ENCODE measurements at places on chromosomes 6 and 20. TPM values are rescaled to one million over a fixed set of nuclear protein-coding genes. Genes with fewer than 3 reads are reported as not detected.
A peak's percentile ranks its signal among the peaks of the same experiment; 100 is the strongest.

- H3K27ac ChIP-seq, result no peak overlapping the region
- no peaks in the 10 kb centered on the region for H3K36me3 ChIP-seq
- DNase-seq, result no peak
- H3K27me3 ChIP-seq, result no peaks in the 10 kb centered on the region
These were observed 267.2 kb upstream of the TCF21 start for GRCh38 chr6:133621751-133622150.

- no peak for DNase-seq
- H3K36me3 ChIP-seq, result no peaks in the 10 kb centered on the region
- H3K27ac ChIP-seq, result no peak overlapping the region
- no peaks in the 10 kb centered on the region for H3K27me3 ChIP-seq
- H3K4me1 ChIP-seq, result no peaks in the 10 kb centered on the region
These were observed 111.2 kb upstream of the CNKSR3 start for GRCh38 chr6:154621686-154622085.

- H3K4me1 ChIP-seq, result no peaks in the 10 kb centered on the region
- no peak overlapping the region for H3K4me3 ChIP-seq
- H3K36me3 ChIP-seq, result no peaks in the 10 kb centered on the region
- no peaks in the 10 kb centered on the region for H3K27me3 ChIP-seq
- no peak overlapping the region for H3K27ac ChIP-seq
These were observed 136.4 kb downstream of the MTFR2 start for GRCh38 chr6:136113736-136114173.

DNA sequence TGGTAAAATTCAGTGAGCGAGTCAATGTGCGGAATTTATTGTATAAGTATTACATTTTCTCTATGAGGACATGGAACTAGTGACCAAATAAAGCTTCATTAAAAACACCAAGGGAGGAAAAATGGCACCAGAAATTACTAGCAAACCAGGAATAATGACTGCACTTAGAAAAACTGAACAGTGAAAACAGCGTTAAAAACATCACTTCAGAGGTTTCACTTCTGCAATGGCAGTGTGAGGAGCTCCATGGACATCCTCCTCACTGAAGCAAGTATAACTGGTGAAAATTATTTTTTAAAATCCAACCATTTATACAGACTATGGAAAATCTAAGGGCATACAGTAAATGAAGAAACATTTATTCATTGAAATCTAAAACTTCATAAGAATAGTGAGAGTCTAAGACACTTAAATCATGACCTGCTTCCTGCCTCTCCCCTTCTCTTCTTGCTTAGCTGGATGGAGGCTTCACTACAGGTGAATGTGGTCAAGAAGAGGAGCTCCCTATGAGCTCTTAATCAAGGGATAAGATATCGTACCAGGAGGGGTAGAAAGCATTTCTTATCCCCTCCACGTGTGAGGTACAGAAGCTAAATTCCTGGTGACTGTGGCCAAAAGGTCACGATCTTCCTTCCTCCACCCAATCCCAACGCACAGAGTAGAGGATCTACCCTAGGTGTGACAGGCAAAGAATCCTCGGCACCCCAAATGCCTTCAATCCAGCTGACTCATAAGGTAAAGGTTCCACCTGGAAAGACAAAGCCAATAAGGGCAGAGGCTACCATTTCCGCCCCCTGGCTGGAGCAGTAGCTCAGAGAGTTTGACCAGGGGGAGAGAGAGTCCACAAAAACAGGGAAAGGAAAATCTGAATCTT lies 12.3 kb upstream of the ASF1A start:
- no peaks in the 10 kb centered on the region for H3K27me3 ChIP-seq
- no peak for DNase-seq
- no peaks in the 10 kb centered on the region for H3K36me3 ChIP-seq
- H3K4me1 ChIP-seq, result peaks cover 2% of the 10 kb centered on the region
- H3K4me3 ChIP-seq, result no peak overlapping the region
- H3K27ac ChIP-seq, result no peak overlapping the region

DNA sequence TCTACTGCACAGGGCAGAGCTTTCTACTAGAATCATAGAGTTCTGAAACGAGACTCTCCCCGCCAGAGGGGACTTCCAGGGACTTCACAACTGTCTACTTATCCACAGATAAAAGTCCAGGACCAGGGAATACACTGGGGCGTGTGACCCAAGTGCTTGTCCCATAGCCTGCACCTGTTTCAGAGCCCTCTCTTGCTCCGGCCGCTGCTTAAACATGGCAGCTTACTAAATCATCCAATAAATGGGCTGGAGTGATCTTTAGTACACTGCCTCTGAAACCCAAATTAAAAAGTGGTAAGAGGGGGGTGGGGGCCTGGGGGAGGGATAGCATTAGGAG lies 8.9 kb upstream of the RAB44 start:
- H3K27ac ChIP-seq, result no peak overlapping the region
- no peaks in the 10 kb centered on the region for H3K4me1 ChIP-seq
- peaks cover 8% of the 10 kb centered on the region for H3K36me3 ChIP-seq
- H3K27me3 ChIP-seq, result no peaks in the 10 kb centered on the region
- no peak overlapping the region for H3K4me3 ChIP-seq

DNA sequence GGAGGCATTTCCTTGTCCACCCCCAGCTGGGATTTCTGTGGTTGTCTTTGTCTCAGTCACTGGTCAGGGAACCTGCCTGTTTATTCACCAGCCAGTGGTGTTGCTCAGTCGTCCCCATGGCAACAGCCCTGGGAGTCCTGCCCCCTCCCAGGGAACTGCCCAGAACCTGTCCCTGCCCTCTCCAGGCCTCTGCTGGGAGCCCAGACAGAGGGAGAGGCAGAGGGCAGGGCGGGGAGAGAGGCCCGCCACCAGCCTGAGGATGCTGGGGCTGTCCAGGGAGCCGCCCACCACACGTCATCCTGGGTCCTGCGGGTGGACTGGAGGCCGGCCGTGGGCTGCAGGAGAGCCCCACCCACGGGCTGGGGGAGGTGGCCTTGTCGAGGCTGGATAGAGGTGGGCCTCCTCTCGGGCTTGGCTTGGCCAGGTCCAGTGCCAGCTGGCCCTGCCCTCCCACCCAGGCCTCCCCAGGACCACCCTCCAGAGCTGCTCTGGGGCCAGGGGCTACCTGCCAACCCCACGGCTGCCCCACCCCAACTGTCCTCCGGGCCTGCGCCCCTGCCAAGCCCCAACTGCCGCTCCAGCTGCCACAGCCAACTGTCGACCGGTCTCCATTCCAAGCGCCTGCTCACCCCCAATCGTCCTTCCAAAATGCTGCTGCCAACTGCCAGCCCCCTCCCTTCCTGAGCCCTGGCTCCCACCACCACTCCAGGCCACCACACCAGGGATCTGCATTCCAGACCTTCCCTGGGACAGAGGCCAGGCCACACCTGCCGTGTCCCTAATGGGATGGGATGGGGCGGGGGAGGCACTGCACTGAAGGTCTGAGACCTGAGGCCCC lies 4.2 kb upstream of the ZBTB46 start:
- H3K4me1 ChIP-seq, result peaks cover 24% of the 10 kb centered on the region
- no peak overlapping the region for H3K4me3 ChIP-seq

- H3K4me3 ChIP-seq, result no peak overlapping the region
- H3K27me3 ChIP-seq, result peaks cover 7% of the 10 kb centered on the region
- no peak overlapping the region for H3K27ac ChIP-seq
These were observed 19.1 kb upstream of the ZSCAN23 start for GRCh38 chr6:28462401-28462800.

DNA sequence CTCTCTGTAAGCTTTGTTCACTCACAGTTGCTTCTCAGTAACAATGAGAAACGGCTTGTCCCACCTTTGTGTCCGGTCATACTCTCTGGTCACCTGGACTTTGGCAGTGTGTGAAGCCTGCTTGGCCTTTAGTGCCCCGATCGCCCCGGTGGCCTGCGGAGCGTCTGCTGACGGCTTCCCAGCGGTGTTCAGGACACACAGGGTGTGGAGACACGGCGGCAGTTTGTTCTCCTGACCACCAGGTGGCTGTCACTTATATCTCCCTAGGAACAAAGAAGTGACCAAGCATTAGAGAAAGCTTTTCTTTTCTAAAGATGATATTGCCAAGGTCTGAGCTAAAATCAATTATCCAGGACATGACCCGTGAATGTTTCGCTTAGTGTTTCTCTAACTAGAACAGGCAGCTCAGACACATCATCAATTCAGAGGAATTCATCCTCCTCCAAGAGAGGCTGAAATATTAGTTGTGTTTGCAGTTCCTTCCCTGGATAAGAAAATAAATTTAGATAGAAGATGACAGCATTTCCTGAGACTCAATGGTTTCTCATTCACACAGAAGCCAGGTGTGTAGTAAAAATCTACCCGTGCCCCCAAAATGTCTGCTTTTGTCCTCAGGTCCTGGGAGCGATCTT lies 167.4 kb upstream of the THBS2 start:
- no peak overlapping the region for H3K27ac ChIP-seq
- no peaks in the 10 kb centered on the region for H3K4me1 ChIP-seq
- H3K4me3 ChIP-seq, result no peak overlapping the region
- H3K36me3 ChIP-seq, result no peaks in the 10 kb centered on the region
- H3K27me3 ChIP-seq, result no peaks in the 10 kb centered on the region

DNA sequence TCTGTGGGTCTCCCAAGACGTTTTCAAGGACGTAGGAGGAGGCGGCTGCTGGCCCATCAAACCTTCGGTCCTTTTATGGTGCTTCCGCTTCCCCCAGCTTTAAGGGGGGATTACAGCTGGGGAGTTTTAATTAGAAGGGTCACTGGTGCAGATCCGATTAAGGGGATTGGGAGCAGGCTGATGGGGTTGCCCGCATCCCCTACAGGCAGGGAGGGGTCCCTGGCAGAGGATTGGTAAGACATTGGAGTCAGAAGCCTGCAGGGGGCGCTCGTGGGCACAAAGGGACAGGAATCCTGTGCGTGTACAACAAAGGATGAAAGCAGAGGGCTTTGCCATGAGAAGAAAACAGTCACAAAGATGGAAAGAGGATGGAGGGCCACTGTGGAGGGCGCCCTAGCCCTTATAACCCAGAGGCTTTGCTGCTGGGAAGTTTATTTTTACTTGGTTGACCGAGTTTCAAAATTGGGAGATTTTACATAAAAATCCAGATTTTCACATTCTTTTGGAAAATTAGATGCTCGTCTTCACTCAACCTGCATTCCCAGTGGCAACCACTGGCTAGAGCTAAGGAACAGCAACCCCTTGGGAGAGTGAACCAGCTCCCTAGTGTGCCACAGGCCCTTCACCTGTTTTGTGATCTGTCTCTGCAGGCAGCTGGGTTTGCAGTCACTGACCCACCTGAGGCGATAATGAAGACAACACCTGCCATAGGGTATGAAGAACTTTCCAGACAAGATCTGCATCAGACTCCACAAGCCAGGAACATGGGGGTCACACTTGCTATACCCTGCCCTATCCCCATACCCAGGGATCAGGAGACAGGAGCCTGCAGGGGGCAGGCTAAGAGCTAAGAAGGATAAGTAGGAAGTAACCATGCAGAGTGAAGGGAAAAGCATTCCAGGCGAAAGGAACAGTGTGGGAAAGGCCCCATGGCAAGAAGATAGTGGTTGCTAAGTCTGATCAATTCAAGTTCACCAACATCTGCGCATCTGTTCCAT lies 97.7 kb downstream of the KCNB1 start:
- H3K36me3 ChIP-seq, result no peaks in the 10 kb centered on the region
- H3K4me3 ChIP-seq, result no peak overlapping the region
- H3K27ac ChIP-seq, result no peak overlapping the region
- H3K4me1 ChIP-seq, result no peaks in the 10 kb centered on the region
- DNase-seq, result peak; percentile 89
- H3K27me3 ChIP-seq, result no peaks in the 10 kb centered on the region

DNA sequence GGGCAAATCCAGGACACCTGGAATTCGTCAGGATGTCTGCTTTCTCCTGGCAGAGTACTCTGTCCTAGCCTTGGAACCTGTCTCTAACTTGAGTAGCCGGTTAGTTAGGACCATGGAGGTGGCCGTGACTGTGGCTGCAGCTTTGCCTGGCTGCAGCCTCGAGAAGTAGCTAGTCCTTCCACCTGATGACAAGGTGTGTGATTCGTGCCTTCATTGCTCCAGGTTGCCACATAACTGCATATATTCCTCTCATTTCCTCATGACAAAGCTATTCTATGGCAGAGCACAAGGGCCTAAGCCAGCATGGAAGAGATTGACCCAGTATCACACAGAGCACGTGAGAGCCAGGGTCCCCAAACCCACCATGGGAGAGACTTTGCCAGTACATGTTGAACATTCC lies 39.8 kb upstream of the KIF25 start:
- H3K36me3 ChIP-seq, result no peaks in the 10 kb centered on the region
- no peak overlapping the region for H3K27ac ChIP-seq
- no peak overlapping the region for H3K4me3 ChIP-seq
- no peaks in the 10 kb centered on the region for H3K27me3 ChIP-seq
- no peaks in the 10 kb centered on the region for H3K4me1 ChIP-seq
- DNase-seq, result no peak

DNA sequence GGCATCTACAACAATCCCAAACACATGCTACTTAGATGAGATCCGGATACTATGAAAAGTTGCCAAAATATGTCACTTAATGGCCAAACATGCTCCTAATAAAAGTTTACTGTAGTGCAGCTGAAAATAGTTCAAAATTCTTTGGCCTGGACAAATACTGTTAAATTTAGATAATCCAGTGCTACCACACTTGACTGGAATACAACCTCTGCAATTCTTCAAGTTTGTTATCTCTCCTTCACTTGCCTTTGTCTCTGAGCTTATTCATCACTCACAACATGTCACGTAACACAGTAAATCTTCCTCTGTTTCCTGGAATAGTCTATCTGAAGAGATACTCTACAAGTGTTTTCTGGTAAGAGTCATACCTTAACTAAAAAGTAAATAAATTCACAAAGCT lies 10.5 kb upstream of the PLN start:
- H3K27me3 ChIP-seq, result no peaks in the 10 kb centered on the region
- no peak overlapping the region for H3K4me3 ChIP-seq
- H3K4me1 ChIP-seq, result no peaks in the 10 kb centered on the region

GRCh38 chr20:24829649-24830370 lies 119.3 kb upstream of the CST7 start:
- H3K27me3 ChIP-seq, result no peaks in the 10 kb centered on the region
- DNase-seq, result peak; percentile 0
- no peak overlapping the region for H3K4me3 ChIP-seq
- H3K27ac ChIP-seq, result no peak overlapping the region

Gene SNAP25
- 1.4 TPM for polyA plus RNA-seq

Gene TSBP1
- not detected for polyA plus RNA-seq

Gene C6orf15
- polyA plus RNA-seq, result not detected

Gene TTLL9
- polyA plus RNA-seq, result 0.82 TPM

Gene FOXQ1
- 6.0 TPM for polyA plus RNA-seq

Gene GLP1R
- polyA plus RNA-seq, result 0.13 TPM

All from kidney (tissue), 22 donors.